Progenitor cell of endocrine pancreas (in vitro differentiated cells): ENCODE measurements at places on chromosomes 6 and 20. TPM values are rescaled to one million over a fixed set of nuclear protein-coding genes. Genes with fewer than 3 reads are reported as not detected.

DNA sequence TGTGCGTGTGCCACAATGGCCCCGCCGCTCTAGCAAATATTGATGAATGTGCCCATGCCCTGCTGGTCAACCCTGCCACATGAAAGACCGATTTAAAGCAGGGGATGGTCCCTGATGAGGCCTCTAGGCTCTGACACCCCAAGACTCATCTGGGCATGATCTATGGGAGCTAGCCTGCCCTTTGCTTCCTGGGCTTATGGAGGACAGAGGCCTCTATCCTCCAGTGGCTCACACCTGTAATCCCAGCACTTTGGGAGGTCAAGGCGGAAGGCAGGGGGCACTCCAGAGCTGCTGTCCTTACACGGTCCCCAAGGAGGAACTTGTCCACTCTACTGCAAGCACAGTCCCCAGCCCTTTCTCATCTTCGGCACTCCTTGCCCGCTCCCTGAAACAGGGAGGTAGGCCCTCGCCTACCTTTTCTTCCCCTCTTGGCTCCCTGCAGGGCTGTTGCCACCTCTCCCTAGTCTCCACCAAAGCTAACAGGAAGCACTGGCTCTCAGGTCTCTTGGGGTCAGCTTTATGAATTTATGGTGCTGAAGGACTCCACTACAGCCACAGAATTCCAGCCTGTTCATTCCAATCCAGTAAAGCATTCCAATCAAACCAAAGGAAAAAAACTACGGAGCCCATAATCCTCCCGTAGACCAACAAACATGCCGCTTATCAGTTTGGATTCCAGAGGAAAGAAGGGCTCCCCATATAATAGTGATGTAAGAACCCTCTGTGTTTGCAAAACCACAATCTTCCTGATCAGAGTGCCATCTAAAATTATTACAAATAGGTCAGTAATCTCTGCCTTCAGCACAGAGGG, 48.7 kb upstream of the FOXQ1 start:
- no peak for DNase-seq

- no peak for DNase-seq
Measured at GRCh38 chr6:157219201-157220200, 103.8 kb downstream of the TMEM242 start.

GRCh38 chr6:14000901-14001300, 76.1 kb downstream of the RNF182 start:
- no peak for DNase-seq

CASP8AP2 gene
- 31.4 and 31.9 TPM in 2 replicates for total RNA-seq

ERVFRD-1 gene
- not detected in 2 replicates for total RNA-seq

DNA sequence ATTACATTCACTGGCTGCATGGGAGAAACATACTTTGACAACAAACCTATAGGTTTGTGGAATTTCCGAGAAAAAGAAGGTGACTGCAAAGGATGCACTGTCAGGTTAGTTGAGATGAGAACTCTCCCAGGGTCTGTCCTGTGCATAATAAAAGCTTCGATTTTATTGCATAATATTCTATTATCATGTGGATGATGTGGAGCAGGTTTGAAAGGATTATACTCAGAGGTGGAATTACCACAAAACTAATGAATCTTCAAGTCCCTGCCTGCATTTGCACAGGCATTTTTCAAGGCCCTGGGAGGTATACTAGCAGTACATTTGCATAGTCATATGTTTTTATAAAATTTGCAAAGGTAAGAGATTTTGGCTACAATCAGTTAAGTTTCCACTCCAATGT, 249.8 kb downstream of the ARHGAP18 start:
- no peak for DNase-seq

SMLR1 gene
- 0.79 and 0.91 TPM in 2 replicates for total RNA-seq

NCOA7 gene
- 13.6 and 18.0 TPM in 2 replicates for total RNA-seq

PBX2 gene
- 260 and 261 TPM in 2 replicates for total RNA-seq

FILIP1 gene
- 0.31 and 0.73 TPM in 2 replicates for total RNA-seq

POM121L2 gene
- not detected in 2 replicates for total RNA-seq

GRCh38 chr6:95489185-95489863, 88.0 kb upstream of the MANEA start:
- no peak for DNase-seq

GRCh38 chr6:159232751-159233150, 63.6 kb downstream of the FNDC1 start:
- DNase-seq = no peak

TXLNB gene
- total RNA-seq = not detected in 2 replicates

POLR1H gene
- 23.0 and 27.3 TPM in 2 replicates for total RNA-seq

KIAA1755 gene
- total RNA-seq = 0.16 and 0.29 TPM in 2 replicates

DNA sequence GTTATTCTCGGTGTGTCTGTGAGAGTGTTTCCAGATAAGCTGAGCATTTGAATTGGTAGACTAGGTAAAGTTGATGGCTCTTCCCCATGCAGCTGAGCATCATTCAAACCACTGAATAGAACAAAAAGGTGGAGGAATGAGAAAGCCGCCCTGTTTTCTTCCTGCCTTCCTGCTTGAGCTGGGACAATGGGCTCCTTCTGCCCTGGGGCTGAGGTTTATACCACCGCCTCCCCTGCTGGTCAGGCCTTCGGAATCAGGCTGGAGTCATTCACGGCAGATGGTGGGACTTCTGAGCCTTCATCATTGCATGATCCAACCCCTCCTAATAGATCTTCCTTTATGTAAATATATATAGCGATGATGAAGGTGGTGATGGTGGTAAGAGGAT, 124.9 kb downstream of the ANKRD60 start:
- no peak for DNase-seq

COX7A2 gene
- total RNA-seq = 311 and 314 TPM in 2 replicates

DNA sequence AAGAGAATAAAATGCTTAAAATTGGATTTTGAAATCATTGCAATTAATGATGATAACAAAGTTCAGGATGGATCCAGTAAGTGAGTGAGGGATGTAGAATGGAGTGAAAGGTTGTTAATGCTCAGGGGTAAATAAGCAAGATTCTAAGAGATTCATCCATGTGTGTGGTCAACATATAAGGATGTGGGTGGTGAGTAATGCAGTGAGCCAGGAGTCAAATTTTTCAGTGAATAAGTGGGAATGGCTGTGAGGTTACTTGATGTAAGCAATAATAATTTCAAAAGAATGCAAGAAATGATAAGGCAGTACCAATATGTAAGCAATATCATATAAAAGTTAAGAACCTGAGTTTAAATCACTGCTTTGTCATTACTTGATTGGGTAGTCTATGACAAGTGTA, 207.5 kb upstream of the ADGRB3 start:
- DNase-seq = no peak

- no peak for DNase-seq
Measured at GRCh38 chr6:17871189-17871519, 116.3 kb downstream of the KIF13A start.

SCUBE3 gene
- 31.1 and 35.3 TPM in 2 replicates for total RNA-seq

- DNase-seq = peak; percentile 72
Measured at GRCh38 chr20:47725248-47725973, 59.9 kb downstream of the SULF2 start.

FABP7 gene
- 6.8 and 7.2 TPM in 2 replicates for total RNA-seq

FRK gene
- total RNA-seq = 8.6 and 8.8 TPM in 2 replicates

DNA sequence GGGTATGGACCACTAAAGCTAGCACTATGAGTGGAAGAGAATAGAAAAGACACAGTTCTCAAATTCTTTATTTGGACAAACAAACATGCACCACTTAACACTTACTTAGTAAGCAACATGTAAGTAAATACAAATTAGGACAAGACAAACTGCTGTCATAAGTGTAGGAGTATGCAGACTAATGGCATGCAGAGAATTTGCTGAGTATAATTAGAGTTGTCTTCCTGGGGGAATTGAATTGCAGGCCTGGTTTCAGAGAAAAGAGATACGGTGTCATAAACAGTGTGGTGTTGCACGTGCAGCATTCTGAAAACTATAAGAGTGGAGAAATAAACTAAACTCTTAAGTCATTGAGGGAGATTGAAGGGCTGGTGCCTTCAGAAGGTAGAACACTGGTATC, 125.2 kb upstream of the EYA4 start:
- DNase-seq = no peak

ETV7 gene
- total RNA-seq = not detected in 2 replicates

MROH8 gene
- 5.7 and 6.1 TPM in 2 replicates for total RNA-seq

- DNase-seq = no peak
Measured at GRCh38 chr20:6482486-6482885, 285.0 kb upstream of the BMP2 start.

- DNase-seq = no peak
Measured at GRCh38 chr20:62209850-62210495, 10.1 kb downstream of the HRH3 start.
